ENCODE measurements at places on chromosomes 2 and 18.

DNA sequence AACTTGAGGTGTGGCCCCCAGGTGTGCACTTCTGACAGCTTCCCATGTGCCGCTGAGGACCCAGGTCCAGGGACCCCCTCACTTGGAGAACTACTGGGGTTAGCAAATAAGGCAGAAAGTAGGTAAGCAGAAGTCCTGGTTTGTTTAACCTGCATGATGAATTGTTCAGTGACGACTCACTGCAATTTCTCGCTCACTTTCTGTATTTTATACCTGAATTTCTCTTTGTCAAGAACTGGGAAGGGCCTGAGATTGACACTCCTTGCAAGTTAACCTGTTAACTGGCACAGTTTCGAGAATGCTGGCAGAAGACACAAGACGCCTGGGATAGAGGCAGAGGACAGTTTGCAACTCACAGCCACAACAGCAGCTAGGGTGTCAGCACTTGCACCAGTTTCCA is 164.5 kb upstream of the NCK2 start:
- no peak for DNase-seq

DNA sequence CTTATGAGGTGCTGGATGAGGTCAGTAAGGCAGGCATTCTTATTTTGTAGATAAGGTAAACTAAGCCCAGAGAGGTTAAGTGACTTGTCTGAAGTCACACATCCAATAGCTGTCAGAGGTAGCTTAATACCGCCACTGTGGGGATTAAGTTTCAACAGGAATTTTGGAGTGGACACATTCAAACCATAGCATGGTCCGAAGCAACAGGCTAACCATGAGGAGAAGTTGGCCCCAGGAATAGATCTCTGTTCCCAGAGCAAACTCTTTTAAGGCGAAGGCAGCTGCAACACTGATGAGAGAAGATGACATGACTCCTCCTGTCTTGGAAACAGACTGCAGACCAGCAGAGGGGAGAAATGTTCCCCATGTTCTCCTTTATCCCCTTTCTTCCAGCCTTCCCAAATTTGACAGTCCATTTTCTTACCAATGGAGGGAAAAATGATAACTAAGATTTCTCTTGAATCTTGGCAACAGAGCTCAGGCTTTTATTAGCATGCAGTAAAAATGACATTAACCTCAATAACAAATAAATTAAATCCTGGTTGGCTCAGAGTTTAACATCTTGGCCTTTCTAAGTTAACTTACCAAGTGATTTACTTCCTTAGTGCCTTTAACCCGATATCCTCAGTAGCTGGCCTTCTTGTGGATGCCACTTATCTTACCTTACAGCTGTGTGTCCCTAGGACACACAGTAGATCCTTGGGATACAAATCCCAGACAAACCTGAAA is 67.9 kb upstream of the STPG4 start:
- no peak for DNase-seq

DNA sequence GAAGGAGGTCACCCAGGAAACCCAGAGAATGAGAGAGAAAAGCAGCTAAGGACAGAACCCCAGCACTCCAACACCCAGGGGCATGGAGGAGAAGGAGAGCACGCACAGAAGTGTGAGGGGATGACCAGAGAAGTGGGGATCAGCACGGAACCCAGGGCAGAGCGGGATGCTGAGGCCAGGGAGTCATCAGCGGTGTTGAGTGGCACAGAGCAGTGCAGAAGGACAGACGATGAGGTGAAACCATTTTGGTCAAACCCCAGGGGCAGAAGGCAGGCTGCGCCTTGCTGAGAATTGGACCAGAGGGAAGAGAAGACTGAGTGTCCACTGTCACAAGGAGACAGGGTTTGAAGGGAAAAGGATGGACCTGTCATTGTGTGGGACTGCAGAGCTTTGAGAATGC is 23.4 kb upstream of the ASB18 start:
- no peak for DNase-seq

DNA sequence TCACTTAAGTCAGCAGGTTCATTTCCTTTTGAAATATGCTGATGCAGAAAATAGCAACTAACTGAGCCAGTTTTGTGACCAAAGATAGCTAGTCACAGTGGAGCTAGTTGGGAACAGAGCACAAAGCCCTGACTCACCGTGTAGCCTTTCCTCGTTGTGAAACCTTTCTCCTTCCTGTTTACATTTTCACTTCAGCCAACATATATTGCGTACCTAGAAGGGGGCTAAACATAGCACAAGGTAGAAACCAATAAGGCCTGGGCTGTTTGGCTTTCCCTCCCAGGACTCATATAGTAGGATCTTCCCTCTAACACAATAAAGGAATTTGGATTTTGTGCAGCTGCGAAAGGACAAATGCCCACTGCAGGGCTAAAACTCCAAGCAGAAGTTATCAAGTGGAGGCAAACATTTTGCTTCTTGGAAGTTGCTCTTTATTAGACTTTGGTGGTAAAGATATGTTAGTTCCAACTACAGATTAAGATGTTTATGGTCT is 24.5 kb upstream of the LPIN2 start:
- DNase-seq, result peak; percentile 43

DNA sequence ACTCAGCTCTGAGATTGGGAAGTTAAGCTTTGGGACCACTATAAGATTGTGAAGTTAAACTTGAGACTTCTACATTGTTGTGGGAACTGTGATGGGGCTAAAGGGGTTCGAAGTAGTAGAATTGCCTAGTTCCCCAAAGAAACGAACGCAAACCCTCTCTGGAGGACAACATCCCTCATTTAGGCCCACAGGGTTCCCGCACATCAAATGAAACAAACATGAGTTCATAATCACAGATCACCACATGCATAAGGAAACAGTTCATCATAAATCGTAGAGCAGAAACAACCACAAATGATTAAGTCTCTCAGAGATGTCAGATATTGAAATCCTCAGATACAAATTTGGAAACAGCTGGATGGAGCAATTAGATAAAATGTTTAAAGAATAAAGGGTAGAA is 55.9 kb upstream of the HPCAL1 start:
- DNase-seq, result no peak

- no peak for DNase-seq
Measured at GRCh38 chr2:10486601-10487079, 38.5 kb upstream of the ODC1 start.

- DNase-seq, result no peak
Measured at GRCh38 chr2:200039724-200040650, 84.6 kb downstream of the MAIP1 start.

- no peak for DNase-seq
Measured at GRCh38 chr2:120341977-120342376, 4.0 kb upstream of the INHBB start.

- no peak for DNase-seq
Measured at GRCh38 chr2:151204756-151205155, 56.9 kb downstream of the RBM43 start.

- no peak for DNase-seq
Measured at GRCh38 chr2:19109518-19109917, 248.9 kb downstream of the OSR1 start.

DNA sequence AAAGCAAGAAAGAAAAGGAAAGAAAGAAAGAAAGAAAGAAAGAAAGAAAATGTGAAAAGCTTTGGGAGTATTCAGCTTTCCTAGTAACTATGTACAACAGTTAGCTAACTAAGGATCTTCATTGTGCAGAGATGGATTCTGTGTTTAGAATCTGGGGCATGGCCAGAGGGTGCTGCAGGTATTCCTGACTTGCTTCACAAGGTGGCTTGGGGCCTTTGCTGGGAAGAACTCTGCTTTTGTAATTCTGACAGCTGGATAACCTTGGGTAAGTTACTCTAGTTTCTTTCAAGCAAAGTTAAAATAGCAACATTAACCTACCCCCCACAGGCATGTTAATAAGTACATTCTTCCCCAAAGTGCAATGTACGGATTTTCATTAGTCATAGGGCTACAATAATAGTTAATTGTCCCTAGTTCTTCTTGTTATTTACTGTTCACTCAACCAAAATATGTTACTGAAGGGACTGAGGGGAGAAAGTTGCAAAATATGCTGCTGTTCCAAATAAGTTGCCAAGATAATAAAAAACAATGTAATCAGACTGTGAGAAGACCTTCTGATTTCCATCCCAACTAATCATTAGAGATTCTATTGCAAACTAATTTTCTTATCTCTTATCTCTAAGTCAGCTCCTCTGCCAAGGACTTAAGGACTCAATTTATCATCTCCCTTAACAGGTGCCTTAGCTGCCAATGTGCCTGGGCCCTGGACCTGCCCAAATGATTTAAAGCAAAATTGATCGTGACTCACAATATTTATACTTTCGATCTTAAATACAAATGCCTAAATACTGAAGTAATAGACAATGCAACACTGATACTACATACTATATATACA is 50.3 kb downstream of the SERPINB8 start:
- no peak for DNase-seq

DNA sequence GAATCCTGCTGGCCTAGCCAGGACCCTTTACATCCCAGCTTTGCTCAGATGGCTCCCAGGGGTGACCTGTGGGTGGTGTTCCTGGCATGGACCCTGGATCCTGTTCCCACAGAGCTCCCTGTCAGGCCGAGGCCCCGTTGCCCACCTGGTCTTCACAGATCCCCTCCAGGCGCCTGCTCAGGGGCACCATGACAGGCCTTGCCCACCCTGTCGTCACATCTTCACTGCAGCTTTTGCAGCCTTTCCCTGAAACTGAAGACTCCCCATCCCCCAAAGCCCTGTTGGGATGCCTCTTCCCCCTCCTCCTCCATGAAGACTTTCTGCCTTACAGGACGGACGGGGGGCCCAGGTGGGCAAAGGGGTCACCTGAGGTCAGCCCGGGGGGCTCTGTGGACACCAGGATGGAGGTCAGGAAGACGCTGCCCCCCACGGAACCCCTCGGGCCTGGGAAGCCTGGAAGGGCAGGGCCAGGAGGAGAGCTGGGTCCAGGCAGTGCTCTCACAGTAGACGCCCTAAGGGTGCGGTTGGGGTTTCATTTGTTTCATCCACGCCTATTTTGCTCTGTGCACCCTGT is 13.0 kb upstream of the KIF1A start:
- DNase-seq, result no peak

GRCh38 chr2:65595630-65596029 is 163.2 kb upstream of the SPRED2 start:
- no peak for DNase-seq

- no peak for DNase-seq
Measured at GRCh38 chr2:20680744-20681375, 13.9 kb downstream of the GDF7 start.

Data from GM18507 (cell line).